ENCODE measurements at places on chromosomes 6 and 20.

DNA sequence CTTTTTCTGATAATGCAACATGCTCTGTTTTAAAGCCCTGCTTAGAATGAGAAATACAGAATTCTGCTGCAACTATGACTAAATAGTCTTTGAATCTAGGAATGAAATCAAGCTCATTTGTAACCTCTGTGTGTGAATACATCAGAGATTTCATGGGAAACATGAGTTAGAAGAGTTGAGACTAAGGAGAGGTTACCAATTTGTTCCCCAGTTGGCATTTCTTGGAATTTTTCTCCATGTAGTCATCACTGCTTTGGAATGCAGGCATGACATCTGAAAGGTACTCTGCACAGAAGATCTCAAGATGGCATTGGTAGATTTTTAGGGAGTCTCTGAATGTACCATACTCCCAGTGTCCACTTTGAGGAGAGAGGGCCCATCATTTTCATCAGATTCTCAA, 237.2 kb downstream of the TFAP2A start:
- DNase-seq = no peak

GRCh38 chr6:32192608-32193039, at the start of gene GPSM3:
Gene GPSM3, minus strand, starts transcription at chr6:32192643. Its CDS starts 130 bp downstream, at chr6:32192513.
- peak; percentile 69 for DNase-seq

- DNase-seq = peak; percentile 64
Observed at GRCh38 chr20:10654630-10655029, 19.2 kb downstream of the JAG1 start.

GRCh38 chr20:15077733-15078250, 740.4 kb upstream of the FLRT3 start:
- no peak for DNase-seq

DNA sequence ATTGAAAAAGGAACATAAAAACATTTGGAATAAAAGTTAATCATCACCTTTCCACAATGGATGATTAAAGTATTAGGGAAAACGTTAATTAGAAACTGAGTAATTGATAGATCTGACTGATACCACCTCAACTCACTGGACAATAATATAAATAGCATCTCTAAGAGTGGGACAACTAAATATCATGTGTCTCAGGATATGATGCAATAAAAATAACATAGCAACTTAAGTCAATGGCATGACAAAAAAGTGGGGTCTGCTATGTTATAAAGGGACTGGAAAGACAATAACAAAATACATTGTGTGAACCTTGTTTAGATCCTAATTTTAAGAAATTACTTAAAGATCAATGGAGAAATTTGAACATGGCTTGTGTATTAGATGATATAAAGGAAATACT, 10.3 kb downstream of the OR12D1 start:
- no peak for DNase-seq

DNA sequence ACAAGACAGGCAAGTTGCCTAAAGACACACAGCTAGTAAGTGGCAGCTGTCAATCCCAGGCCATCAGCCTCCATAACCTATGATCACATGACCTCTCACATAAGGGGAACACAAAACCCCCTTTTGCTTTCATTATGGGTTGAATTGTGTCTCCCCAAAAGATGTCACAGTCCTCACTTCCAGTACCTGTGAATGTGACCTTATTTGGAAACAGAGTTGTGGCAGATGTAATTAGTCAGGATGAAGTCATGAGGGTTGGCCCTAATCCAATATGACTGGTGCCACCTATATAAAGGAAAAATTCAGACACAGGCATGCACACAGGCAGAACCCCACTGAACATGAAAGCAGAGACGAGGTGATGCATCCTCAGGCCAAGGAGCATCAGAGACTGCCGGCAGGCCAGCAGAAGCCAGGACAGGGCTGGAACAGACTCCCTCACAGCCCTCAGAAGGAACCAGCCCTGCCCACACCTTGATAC, 33.6 kb downstream of the GFOD1 start:
- DNase-seq = no peak

DNA sequence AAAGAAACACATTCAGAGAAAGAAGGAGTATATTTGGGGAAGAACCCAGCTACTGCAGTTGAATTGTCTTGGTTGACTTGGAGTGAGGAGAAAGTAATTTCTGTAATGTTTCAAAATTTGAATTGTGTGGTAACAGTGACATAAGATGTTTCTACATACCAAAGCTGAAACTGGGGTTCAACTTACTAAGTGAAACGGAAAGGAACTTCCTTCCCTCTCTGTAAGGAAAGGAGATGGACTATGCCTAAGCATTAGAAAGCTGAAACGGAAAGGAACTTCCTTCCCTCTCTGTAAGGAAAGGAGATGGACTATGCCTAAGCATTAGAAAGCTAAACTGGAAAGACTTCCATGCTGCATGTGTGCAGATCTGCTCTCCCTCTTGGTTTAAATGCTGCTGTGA, 46.0 kb downstream of the HUS1B start:
- DNase-seq = no peak

DNA sequence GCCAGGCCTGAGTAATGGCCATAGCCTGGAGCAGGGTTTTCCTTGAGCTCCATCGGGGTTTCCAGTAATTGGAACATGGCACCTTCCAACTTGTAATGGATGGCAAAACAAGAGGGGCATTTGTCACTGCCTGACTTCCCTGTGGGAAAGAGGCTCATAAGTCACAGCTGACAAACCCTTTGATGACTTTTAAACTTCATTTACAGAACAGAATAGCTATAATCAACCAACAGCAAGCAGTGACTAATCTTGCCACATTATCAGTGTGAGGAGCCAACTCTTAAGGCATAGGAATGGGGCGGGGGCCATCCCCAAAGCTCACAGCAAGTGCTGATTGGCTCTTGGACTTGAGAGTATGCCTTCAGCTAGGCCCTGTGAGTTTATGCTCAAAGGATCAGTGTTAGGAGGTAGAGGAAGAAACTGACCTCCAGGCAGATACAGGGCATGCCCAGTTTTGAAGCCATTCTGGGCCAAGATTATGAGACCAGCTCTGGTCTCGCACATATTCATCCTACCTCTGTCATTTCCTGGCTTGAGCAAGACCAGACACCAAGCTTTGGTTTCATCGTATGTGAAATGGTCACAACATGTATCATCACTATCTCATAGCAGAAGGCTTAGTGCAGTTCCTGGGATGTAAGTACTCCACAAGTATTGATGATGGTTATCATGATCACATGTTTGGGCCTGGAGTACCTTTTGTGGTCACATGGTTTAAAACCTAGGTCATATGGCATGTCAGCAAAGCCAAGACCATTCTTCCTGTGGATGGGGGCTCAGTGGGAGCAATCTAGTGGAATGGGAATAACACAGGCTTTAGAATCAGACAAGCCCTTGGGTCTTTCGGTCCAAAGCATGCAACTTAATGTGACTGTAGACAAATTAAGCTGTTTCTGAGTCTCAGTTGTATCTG, 49.2 kb downstream of the EIF2S2 start:
- DNase-seq = no peak

DNA sequence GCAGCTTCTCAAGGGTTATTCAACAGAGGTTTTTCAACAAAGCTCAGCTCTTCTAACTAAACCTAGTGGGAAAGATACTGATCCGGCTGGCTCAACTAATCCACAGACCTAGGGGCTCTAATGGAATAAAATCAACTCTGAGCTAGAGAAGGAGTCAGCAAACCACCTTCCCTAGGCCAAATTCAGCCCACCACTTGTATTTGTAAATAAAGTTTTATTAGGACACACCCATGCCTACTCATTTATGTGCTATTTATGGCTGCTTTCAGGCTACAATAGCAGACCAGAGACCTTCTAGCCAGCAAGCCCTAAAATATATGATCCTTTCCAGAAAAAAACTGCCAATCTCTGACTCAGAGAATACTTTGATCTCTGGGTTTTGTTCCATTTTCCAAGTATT, 6.0 kb upstream of the RAB22A start:
- no peak for DNase-seq

DNA sequence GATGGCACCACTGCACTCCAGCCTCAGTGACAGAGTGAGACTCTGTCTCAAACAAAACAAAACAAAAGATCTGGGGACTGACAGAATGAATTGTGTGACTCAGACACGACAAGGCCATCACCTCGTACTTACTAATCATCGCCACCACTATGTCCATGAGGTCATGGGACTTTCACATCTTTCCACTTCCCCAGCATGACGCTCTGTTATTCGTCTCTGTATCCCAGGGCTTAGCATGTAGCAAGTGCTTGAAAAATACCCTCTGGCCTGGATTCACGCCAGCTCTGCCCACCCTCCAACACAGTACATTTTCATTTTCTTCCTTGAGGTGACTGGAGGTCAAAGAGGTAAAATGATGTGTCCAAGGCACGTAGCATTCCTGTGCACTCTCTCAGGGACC, 27.8 kb downstream of the FGD2 start:
- no peak for DNase-seq

- DNase-seq = peak; percentile 61
Observed at GRCh38 chr20:23235173-23236027, 115.2 kb upstream of the NXT1 start.

GRCh38 chr20:59515013-59515905, 89.1 kb upstream of the PHACTR3 start:
- DNase-seq = peak; percentile 74

DNA sequence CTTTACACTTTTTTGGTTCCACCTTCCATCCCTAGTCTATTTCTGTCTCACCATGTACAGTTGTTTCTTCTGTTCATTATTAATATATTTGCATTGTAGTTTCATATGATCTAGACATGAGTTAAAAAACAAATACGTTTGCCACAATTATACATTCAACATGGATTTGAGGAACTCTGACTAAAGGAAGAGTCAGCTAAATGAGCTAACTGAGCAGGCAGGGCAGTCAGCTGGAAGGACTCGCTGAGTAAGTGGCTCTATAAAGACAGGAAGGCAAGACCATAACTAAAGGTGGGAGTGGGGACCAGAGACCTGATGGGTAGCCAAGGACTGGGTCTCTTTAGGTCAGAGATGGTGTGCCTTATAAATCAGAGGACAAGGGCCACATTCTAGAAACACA, 26.3 kb downstream of the TMX4 start:
- no peak for DNase-seq

GRCh38 chr6:17334265-17334664, 53.1 kb downstream of the RBM24 start:
- no peak for DNase-seq

- DNase-seq = no peak
Observed at GRCh38 chr6:120303527-120303926, 954.0 kb upstream of the MAN1A1 start.

- DNase-seq = no peak
Observed at GRCh38 chr6:137370871-137371633, 123.1 kb downstream of the OLIG3 start.

DNA sequence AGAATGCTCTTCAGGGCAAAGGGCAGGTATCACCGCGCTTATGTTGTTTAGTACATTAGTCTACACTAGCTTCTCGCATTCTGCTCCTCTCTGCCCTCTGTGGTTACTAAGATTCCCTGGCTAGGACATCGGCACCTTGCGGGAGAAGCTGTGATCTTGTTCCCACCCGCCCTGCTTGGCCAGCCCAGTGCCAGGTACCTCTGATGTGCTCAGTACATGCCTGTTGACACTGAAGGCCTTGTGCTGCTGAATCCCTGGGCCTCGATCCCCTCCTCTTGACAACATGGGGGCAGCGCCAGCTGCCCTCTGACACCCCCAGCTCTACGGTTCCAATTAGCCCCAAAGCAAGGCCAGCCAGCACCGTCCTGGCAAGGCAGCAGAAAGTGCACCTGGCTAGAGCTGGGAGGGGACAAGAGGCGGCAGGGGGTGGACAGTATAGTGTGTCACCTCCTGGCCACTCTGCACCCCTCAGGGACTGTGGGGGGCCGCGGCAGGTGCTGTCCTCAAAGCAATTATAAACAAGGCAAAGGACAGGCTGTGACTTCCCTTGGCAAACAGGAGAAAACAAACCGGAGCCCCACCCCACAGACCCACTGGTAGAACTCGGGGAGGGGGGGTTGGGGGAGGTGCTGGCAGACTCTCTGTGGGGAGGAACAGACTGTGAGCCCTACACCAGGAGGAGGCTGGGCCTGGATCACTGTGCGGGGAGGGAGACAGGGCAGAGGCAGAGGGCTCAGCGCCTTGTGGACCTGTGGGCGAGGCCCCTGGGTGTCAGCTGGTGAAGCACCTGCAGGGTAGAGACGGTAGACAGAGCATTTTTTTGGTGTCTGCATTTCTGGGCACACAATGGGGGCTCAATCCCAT, 7.1 kb downstream of the TFEB start:
- peak; percentile 49 for DNase-seq

DNA sequence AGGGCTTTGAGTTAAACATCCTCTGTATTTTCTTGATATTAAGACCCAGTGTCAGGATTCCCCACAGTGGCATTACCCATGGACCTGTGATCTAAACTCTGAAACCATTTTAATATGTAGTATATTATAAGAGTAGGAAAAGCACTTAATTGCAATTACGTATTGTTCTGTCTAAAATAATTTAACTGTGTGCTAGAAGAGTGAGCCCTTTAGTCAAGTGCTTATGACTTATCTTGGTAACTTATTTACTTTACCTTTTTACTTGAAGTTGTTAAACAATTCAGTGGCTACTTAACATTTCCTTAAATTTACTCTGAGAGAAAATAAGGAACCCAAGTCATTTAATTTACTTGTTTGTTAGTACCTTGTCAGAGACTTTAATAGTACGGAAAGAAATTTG, 173.6 kb downstream of the CDKAL1 start:
- DNase-seq = no peak

DNA sequence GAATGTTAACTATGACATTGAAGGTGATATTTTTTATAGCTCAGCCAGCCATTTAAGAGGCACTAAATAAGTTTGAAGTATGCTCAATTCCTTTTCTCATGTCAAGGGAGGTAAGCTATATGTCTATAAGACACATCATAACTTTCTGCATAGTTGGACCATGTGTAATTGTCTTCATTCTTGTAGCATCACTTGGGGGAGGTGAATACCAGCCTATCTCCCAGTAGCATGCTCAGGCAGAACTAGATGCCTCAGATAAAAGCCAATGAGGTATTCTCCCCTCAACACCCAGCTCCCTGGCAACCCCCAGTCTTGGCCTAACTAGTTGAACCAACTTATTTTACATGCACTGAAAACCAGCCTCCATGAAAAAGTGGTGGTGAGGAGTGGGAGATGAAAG, 158.3 kb upstream of the JAG1 start:
- DNase-seq = no peak

- no peak for DNase-seq
Observed at GRCh38 chr6:54700158-54700557, 146.4 kb upstream of the FAM83B start.

GRCh38 chr6:117495869-117496268, 13.4 kb downstream of the DCBLD1 start:
- DNase-seq = no peak

- peak; percentile 53 for DNase-seq
Observed at GRCh38 chr6:37698264-37699137, 818 bp upstream of the MDGA1 start.

DNA sequence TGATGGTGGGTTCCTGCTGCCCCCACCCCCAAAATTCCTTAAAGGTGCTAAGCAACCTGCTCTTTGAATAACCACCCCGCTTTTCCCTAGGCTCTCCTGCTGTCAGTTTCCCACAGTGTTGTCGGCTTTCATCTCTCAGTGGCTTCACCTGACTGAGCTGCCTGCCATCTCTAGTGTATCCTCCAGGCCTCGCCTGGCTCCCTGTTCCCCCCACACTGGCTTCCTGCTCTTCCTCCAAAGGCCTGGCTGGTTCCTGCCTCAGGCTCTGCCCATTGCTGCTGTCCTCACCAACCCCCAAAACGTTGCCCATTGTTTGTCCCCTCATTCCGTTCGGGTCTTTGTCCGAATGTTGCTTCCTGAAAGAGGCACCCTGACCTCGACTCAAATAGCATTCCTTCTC, 93.8 kb upstream of the POPDC3 start:
- DNase-seq = no peak
